ENCODE measurements at places on chromosomes 4 and X.

GRCh38 chr4:35548921-35549320 is 695.4 kb downstream of the ARAP2 start:
- no peak for DNase-seq

- DNase-seq: no peak
These were observed 348.4 kb upstream of the FAT1 start for GRCh38 chr4:187071946-187072600.

DNA sequence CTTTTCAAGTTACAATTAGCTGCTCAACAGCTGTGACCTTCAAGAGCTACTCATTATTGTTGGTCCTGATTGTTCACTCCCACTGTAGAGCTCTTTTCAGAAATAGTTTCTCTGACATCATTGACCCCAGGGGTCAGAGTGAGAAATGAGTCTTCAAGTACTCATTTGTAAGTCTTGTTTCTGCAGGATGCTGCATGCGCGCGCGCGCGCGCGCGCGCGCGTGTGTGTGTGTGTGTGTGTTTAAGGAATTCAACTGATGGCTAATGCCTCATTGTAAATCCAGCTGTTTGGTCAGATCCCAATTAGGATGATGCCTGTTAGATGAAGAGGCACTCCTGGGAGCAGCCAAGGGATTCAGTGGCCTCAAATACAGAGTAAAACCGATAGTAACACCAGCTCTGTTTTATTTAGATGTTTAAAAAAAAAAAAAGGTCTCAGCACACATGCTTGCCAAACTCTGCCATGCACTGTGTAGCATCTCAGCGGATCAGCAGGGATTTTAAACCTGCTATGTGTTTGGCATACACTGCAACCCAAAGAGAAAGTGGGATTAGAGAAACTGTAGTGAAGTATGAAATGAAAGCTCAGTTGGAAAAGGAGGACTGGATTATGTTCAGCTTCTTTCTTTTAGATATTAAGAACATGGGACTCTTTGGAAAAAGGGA is 332.3 kb downstream of the ADGRL3 start:
- no peak for DNase-seq

- no peak for DNase-seq
These were observed 25.7 kb downstream of the GPM6B start for GRCh38 chrX:13791145-13791544.

- no peak for DNase-seq
These were observed 1.0 kb upstream of the RELL1 start for GRCh38 chr4:37687194-37687562.

GRCh38 chr4:86294883-86295282 is 65.0 kb downstream of the MAPK10 start:
- DNase-seq: no peak

DNA sequence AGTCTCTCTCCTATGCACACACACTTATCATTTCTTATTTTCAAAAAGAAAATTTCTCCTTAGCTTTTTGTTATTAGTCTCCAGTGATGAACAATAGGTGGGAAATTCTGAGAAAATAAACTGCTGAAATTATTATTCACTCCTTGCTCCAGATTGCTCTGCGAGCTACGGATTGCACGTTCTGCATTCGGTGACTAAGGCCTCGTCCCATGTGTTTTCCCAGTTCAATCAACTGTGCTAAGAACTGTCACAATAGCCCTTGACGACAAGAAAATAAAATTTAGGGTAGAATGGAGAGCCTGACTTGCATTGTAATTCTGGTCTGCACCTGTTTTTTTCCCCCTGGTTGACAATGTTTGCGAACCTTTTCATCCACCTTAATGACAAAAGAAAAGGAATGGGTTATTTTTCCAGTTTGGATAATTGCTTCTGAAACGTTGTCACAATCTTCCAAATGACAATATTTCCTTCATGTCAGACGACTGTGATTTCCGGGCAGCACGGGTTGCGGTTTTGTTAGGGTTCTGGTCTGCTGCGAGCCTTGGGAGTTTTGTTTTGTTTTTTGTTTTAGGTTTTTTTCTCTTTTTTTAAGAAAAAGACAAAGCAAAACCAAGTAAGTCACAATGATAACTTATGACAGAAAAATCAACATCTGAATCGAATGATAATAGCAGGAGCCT is 124.5 kb upstream of the NOCT start:
- no peak for DNase-seq

GRCh38 chr4:94466923-94467322 is 15.2 kb downstream of the PDLIM5 start:
- DNase-seq: no peak

GRCh38 chr4:109368661-109369060 is 65.0 kb upstream of the SEC24B start:
- no peak for DNase-seq

DNA sequence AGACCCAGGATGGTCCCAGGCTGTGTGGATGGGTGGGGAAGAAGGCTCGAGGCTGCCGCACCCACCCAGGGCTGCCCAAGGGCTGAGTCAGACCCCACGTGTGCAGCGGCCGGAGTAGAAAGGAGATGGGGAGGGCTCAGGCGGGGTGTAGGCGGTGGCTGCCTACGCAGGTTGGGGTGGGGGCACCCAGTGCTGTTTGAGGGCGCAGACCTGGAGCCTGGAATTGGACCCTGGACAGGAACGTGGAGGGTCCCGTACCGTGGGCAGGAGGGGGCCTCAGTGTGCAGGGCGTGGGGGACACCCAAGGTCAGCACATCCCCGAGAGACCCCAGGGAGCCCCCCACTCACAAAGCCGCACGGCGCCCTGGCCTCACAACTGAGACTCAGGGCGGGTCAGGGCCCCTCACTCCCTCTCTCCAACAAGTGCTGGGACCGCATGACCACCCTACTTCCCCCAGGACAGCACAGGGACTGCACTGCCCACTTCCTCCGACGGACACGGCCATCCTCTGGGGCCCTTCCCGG is 79.9 kb downstream of the FAM53A start:
- no peak for DNase-seq

DNA sequence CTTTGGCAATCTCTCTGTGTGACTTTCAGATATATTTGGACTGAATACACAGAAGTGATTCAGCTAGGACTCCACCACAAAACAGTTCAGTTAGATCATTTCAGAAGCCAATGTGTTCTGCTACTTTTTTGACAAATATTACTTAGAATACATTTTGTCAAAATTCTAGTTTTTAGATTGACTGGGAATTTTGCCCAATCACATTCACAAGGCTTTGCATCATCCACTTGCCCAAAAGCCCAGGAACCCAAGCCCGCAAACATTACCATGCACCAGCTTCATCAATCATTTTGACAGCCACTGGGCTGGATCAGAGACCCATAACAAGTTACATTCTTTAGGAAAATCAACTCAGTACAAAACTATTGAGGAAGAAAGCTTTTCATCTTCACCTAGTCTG is 256.6 kb upstream of the NDST3 start:
- DNase-seq: no peak

GRCh38 chr4:173505924-173506518 is 24.0 kb downstream of the HAND2 start:
- DNase-seq: no peak

DNA sequence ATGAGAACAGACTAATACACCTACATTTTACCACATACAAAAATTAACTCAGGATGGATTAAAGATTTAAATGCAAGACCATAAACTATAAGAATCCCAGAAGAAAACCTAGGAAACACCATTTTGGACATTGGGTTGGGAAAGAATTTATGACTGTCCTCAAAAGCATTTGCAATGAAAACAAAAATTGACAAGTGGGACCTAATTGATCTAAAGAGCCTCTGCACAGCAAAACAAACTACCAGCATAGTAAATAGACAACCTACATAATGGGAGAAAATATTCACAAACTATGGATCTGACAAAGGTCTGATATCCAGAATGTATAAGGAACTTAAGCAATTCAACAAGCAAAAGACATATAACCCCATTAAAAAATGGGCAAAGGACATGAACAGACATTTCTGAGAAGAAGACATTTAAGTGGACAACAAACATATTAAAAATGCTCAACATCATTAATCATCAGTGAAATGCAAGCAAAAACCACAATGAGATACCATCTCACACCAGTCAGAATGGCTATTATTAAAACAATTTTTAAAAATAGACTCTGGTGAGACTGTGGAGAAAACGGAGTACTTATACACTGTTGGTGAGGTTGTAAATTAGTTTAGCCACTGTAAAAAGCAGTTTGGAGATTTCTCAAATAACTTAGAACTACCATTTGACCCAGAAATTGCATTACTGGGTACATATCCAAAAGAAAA is 221.7 kb upstream of the DIPK2B start:
- no peak for DNase-seq

DNA sequence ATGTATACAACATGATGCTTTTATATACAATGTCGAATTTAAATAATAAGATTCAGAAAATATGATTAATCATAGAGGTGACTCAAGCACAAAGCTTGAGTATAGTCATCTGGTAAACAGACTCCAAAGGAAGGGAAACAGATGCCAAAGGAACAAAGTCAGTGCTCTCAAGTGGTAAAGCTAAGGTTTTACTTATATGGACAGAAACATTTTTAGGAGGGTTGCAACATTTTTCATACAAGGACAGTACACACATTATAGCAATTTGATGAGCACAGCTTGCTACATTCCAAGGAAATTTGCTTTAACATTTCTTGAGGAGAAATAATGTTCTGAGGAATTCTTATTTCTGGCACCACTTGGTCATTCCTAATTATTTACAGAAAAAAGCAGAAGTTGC is 333.4 kb upstream of the AADAT start:
- DNase-seq: no peak

- DNase-seq: no peak
These were observed 530.3 kb downstream of the EPHA5 start for GRCh38 chr4:65139998-65140397.

DNA sequence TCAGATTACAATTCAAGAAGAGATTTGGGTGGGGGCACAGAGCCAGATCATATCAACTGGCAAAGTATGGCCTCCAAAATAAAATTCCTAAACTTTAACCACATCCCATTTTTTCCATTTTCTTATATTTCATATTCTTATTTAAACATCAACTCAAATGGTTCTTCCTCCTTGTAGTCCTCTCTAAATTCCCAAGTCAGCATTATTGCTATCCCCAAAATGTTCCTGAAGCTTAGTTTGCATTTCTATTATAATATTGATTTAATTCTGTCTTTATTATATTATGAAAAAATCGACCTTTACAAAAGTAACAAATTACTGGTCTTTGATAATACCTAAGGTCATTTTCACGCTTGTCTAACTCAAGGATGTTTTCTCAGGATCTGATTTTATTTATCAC is 67.5 kb downstream of the NPY1R start:
- DNase-seq: no peak

- DNase-seq: no peak
These were observed 114.4 kb downstream of the AASDH start for GRCh38 chr4:56272927-56273326.

- DNase-seq: no peak
These were observed 197.1 kb downstream of the SPRY1 start for GRCh38 chr4:123593655-123594054.

- no peak for DNase-seq
These were observed 1210.4 kb downstream of the ADGRL3 start for GRCh38 chr4:62410371-62411003.

DNA sequence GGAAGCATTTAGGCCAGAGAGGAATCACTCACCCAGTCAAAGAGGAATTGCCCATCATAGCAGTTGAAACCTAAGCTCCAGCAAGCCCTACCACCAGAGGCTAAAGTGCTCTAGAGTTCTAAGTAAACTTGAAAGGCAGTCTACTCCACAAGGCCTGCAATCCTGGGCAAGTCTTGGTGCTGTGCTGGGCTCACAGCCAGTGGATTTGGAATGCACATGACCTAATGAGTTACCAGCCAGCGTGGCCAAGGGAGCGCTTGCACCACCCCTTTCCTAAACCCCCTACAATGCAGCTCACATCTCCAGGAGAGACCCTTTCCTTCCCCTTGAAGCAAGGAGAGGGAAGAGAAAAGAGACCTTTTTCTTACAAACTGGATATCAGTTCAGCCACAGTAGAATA is 445.7 kb downstream of the GASK1B start:
- DNase-seq: no peak

DNA sequence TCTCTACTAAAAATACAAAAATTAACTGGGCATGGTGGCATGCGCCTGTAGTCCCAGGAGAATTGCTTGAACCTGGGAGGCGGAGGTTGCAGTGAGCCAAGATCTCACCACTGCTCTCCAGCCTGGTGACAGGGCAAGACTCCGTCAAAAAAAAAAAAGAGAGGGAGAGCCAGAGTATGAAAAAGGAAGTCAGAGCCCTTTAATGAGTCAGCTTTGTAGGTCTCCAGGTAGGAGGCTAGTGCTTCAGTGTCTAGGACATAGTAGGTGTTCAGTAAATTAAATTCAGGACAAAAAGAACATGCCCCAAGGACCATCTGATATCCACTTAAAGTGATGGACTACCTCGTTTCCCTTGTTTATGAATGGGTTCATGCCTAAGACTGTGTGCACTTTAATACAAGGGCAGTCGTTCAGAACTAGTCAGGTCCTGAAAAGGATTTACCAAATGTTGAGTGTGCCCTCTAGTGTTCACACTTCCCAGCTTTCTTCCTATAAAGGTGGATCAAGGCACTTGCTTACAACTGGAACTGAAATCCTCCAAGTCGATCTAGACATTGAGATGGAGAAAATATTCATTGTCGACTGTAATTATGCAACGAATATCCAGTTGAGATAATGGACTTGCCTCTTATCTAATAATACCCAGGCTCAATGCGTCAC is 29.0 kb downstream of the F9 start:
- DNase-seq: peak; percentile 20

DNA sequence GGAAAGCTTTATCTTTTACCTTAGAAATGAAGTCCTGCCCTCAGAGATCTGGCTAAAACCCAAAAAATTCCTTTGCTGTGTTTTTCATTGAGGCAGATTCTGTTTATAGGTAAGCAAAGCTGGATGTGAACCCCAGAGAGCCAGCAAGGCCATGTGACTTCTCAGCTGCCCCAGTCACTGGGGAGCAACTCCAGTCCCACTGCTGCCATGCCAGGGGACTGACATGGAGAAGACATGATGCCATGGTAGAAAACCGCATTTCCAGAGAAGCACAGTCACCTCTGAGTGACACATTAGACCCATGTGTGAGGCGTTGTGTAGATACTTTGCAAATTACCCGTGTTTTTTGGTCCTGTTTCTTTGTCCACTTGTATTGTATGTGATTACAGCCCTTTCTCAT is 45.4 kb downstream of the PTTG2 start:
- DNase-seq: no peak

- DNase-seq: no peak
These were observed 106.0 kb upstream of the GRXCR1 start for GRCh38 chr4:42786350-42787078.

- DNase-seq: no peak
These were observed 26.6 kb upstream of the CD99 start for GRCh38 chrX:2664502-2664901.

GRCh38 chr4:22780317-22780716 is 87.6 kb downstream of the GBA3 start:
- DNase-seq: no peak

DNA sequence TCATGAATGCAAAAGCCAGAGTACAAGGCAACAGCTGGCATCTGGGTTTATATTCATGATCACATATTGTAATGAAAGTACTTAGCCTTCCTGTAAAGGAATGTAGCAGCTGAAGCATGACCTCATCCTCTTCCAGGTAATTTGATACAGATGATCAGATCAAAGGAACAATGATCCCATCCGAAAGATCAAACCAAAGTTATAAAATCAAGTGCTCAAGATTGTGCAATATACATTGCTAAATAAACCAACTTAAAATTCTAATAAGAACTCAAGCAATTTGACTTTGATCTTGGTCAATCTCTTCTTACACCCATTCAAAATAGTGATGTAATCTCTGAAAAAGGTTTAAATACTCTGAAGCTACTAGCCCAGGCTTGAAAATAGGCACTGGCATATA is 113.1 kb upstream of the INPP4B start:
- DNase-seq: no peak

GRCh38 chr4:127145006-127145540 is 487.7 kb upstream of the INTU start:
- no peak for DNase-seq

- no peak for DNase-seq
These were observed 182.8 kb downstream of the PDGFC start for GRCh38 chr4:156788782-156789181.

Data from stimulated activated CD4-positive, alpha-beta T cell treated with anti-CD3 and anti-CD28 coated beads, TNF-alpha, amount 100 ng/mL, for 48 hours (primary cell).